Caco-2 (cell line): ENCODE measurements at places on chromosomes 3 and 15.

DNA sequence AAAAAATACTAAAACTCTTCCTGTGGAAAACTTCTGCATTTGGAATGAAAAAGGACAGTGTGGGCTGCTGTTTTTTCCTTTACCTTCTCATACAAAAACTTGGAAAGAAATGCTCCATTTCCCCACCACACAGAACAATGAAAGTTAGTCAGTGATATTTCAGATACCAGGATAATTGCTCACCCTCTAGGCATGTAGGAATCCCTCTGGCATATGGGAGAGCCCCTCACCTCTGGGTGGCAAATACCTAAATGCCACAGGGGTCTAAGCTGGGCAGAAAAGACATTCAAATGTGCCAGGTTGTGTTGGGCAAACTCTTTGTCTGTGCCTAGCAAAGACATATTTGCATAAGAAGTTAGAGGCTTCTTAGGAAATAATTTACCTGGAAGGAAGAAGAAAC, 560.3 kb upstream of the NR2F2 start:
- DNase-seq = no peak

DNA sequence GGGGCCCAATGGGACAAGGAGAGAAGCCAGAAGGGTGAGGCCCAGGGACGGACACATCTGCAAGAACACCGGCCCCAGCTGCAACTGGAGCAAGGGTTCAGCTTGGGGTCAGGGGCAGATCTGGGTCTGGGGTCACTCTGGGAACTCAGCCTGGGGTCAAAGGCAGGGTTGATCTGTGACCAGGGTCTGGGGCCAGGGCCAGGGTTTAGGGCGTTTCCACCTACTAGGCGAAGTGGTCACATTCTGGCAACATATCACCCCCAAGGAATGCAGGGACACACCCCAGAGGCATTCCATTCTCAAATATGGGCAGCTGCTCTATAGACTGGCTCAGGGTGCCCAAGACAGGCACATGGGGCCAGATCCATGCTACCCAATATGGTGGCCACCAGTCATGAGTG, 9.0 kb downstream of the UROC1 start:
- DNase-seq = no peak

DNA sequence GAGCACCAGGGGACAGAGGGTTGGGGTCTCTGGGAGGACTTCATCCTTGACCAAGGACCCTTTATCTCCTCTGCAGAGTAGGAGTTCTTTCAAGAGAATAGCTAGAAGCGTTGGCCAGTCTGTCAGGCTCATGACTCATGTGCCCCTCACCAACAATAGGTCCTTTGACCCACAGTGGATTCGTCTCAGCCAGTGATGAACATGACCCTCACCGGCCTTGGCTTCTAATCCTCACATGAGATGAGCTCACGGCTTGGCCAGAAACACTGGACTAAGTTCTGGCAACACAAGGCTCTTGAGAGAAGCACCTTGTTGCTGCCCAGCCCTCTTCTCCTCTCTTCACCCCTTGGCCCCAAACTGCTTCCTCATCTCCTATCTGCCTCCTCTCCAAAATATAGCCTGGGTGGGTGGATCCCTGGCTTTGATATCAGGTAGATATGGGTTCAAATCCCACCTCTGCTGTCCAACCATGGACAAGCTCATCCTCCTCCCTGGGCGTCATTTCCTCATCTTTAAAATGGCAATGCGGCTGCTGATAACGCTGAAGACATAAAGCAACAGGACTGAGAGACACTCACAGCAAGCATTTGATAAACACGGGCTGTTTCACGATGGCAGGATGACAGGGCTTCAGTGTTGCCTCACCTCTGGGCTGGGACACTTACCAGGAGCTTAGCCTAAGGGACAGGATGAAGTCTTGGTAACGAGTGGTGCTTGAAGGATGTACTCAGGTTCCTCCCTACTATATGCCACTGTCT, 446.7 kb upstream of the PROK2 start:
- no peak for DNase-seq

DNA sequence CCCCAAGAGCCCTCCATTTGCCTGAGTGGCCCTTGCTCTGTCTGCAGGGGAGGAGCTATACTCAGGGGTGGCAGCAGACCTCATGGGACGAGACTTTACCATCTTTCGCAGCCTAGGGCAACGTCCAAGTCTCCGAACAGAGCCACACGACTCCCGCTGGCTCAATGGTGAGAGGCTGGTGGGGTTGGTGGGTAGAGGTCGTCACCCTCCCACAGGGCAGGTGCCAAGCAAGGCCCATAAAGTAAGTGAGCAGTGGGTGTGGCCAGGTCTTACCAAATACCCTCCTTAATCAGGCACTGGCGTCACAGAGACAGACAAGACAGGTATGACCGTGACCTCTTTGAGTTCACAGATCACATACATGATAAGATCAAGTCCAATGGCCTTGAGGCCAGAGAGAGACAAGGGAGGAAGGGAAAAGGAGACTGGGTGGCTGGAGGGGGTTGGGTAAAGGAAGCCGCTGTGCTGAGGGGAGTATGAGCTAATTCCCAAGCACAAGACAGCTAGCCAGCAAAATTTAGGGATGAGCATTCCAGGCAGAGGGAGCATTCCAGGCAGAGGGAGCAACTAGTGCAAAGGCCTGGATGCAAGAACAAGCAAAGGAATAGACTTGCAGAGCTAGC, 2.5 kb downstream of the SEMA3B start:
- no peak for DNase-seq

DNA sequence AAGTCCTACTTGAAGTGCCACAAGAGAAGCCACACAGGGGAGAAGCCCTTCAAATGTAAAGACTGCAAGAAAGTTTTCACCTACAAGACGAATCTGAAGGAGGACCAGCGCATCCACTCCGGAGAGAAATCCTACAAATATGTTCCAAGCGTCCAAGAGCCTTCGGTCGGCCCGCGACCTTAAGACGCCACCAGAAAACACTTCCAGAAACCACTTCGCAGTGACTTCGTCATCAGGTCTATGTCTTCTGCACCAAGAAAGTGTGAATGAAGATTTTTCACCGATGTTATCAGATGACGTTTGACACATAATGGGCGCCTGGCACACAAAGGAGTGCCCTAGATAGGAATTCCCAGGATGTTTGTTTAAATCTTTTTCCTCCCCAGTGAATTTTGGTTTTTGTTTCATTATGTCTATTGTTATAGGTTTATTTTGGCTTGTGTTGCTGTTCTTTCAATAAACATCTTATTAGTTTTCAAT, 24.1 kb upstream of the ARPIN start:
- no peak for DNase-seq

DNA sequence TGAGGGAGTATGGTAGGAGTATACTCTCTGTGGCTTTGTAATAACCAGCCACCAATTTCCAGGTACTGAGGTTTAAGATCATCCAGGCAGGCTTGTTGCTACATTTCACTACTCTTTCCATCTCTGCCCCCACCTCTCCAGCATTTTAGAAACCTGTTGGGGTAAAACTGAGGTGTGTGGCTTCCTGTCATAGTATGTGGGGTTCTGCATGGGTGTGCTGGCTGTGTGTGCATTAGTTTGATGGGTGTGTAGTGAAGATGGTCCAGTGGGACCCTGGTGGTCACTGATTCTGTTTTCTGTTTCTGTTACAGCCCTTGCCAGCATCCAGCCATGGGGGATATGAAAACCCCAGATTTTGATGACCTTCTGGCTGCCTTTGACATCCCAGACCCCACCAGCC, 34.0 kb downstream of the ZNF592 start:
- no peak for DNase-seq

DNA sequence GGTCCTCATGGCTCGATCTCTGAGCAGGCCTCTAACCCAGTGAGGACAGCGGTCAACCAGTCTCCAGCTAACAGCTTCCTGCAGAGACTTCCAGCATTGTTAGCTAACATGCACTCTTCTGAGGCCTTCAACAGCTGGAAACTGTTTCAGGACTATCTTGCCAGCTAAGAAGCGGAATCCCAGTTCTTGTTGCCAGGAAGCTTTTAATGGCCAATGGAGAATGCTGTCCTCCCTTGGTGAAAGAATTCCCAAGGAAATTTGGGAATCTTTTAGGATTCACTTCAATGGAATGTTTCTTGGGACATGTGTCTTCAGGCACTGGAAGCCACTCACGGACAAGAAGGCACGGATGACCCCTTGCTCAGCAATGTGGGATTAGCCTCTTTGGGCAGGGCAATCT, 91.7 kb downstream of the CEMIP start:
- DNase-seq = no peak

DNA sequence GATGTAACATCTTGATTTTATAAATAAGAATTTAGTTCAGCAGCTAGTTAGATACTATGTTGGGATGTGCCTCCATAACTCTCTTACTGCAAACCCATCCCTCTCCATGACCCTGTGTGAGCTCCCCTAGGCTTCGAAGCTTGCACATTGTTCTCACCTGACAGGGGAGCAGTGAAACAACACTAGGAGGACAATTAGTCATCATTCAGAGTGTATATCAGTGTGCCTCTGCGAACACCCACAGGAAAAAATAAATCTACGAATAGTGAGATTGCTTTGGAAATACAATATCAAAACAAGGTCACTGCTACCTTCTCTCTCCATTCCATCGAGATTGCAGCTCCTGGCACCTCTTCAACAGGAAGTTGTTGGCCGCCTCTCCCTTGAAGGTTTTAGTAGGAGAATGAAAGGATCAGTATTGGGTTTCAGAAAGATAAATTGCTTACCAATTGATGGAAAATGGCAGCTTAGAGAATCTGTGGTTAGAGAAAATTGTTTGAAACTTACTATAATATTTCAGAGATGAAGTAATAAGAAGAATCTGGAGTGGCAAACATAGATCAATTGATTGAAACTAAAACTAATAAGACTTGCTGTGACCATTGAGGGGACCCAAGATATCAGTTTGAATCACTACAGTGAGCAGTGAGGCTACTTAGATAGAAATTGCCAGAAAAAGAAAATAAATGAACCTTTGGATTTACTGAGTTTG, 103.2 kb downstream of the CHL1 start:
- no peak for DNase-seq

GRCh38 chr3:96267577-96267976, 546.8 kb upstream of the EPHA6 start:
- DNase-seq = no peak

DNA sequence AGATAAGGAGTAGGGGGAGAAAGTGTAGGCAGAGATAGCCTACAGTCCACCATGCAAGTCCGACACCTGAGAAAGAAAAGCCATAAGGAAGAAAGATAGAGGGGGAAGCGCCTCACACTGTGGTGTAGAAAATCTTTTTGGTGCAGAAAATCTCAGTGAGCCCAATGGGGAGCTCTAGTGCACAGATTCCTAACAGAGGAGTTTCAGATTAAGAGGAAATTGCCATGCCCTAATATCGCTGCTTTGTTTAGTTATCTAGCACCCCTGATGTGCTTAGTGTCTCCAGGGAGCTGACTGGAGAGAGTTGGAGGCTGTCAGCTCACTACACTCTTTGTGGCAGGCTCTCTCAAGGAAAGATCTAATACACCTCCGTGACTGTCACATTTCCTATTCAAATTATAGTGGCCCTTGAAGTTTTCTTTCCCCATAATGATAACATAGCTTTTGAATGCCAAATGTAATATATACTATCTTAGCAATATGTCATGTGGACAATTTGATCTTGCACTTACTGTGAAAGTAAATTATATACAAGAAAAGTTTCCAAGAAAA, 33.7 kb downstream of the CGGBP1 start:
- DNase-seq = no peak

DNA sequence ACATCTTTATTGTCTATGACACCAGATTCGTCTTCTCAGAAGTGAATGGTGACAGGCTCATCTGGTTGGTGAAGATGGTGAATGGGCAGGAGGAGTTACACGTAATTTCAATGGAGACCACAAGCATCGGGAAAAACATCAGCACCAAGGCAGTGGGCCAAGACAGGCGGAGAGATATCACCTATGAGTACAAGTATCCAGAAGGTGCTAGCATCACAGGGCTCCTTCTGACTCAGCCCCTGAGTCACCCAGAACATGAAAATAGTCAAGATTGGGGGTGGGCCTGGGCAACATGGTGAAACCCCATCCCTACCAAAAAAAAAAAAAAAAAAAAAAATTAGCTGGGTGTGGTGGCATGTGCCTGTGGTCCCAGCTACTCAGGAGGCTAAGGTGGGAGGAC, 32.6 kb downstream of the TGM4 start:
- DNase-seq = no peak

DNA sequence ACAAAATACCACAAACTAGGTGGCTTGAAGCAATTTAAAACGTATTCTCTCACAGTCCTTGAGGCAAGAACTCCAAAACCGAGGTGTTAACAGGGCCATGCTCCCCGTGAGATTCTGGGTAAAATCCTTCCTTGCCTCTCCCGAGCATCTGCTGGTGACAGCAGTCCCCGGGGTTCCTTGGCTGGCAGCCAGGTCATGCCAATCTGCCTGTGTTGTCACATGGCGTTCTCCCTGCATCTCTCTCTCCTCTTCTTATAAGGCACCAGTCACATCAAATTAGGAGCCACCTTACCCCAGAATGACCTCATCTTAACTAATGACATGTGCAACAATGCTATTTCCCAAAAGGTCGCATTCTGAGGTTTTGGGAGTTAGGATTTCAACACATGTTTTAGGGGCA, 26.3 kb upstream of the LRRN1 start:
- no peak for DNase-seq

DNA sequence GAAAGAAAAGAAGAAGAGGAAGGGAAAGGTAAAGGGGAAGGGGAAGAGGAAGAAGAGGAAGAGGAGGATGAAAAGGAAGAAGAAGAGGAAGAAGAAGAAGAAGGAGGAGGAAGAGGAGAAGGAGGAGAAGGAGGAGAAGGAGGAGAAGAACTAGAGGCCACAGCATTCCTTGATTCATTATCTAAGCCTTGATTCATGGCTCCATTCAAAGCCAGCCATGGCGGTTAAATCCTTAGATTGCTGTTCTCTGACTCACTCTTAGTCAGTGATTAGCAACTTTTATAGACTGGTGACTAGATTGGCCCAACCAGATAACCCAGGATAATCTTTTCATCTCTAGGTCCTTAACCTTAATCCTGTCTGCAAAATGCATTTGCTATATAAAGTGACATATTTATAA, 47.6 kb downstream of the OSTN start:
- no peak for DNase-seq

DNA sequence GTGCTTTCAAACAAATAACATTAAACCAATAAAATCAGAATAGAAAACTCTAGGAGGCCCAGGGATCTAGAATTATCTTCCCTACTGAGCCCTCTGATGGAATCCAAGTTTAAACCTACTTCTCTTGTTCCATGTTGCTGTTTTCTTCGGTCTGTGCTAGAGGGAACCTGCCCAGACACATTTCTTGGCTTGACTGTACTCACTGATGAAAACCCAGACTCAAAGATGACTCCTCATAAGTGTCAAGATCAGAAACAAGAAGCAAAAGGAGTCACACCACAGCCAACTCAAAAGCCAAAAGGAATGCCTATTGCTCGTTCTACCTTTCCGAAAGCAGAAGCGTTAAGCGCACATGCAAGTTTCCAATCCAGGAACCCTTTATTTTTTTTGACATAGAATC, 31.6 kb downstream of the SCAP start:
- DNase-seq = no peak

GRCh38 chr3:180306691-180307090, 270.0 kb upstream of the PEX5L start:
- DNase-seq = no peak

- no peak for DNase-seq
These were observed 168.0 kb upstream of the THRB start for GRCh38 chr3:24662449-24663345.
